ENCODE measurements at places on chromosomes 6 and 20.

- no peak for DNase-seq
Measured at GRCh38 chr6:39193201-39193791, 36.0 kb downstream of the KCNK5 start.

GRCh38 chr6:134607411-134607810 lies 289.5 kb upstream of the SGK1 start:
- no peak for DNase-seq

- no peak for DNase-seq
Measured at GRCh38 chr6:21690489-21690888, 96.9 kb downstream of the SOX4 start.

GRCh38 chr20:25217161-25218108 lies 21.9 kb downstream of the ENTPD6 start:
- no peak for DNase-seq

DNA sequence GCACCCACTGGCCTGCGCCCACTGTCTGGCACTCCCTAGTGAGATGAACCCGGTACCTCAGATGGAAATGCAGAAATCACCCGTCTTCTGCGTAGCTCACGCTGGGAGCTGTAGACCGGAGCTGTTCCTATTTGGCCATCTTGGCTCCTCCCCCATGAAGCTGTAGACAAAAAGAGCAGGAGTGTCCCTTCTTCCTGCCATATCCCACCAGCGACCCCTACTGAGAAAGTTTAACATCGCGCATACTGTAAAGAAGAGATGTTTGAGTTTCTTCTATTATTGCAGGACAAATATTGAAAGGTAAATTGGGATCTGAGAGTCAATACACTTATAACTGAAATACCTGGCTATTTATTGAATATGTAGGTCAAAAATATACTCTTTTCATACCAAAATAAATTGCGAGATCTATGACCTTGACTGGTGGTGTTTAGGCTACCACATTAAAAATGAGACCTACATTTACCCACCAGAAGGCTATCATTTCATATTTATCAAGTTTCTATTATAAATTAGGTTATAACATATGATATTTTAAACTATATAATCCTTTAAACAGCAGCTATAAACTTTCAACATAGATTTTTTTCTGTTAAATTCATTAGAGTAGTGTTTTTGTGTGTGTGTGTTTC lies 586.3 kb downstream of the HTR1B start:
- no peak for DNase-seq

- DNase-seq: no peak
Measured at GRCh38 chr6:22366214-22366613, 69.4 kb upstream of the PRL start.

DNA sequence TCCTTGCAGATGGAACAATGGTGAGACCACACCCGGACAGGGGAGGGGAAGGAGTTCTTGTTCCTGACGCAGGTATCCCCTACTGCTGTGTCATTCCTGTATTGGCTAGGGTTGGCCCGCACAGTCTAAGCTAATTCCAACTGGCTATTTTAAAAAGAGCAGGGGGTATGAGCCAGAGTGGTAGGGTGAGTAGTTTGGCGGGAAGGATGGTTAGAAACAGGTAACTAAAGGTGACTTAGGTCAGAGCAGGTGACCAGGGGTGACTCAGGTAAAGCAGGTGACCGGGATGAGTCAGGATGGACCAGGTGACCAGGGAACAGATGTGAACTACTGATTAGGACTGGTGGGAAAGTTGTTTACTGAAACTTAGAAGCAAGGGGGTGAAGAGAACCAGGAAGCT lies 58.0 kb downstream of the ZNF292 start:
- DNase-seq: no peak

- DNase-seq: no peak
Measured at GRCh38 chr6:98657764-98658163, 176.6 kb upstream of the POU3F2 start.

DNA sequence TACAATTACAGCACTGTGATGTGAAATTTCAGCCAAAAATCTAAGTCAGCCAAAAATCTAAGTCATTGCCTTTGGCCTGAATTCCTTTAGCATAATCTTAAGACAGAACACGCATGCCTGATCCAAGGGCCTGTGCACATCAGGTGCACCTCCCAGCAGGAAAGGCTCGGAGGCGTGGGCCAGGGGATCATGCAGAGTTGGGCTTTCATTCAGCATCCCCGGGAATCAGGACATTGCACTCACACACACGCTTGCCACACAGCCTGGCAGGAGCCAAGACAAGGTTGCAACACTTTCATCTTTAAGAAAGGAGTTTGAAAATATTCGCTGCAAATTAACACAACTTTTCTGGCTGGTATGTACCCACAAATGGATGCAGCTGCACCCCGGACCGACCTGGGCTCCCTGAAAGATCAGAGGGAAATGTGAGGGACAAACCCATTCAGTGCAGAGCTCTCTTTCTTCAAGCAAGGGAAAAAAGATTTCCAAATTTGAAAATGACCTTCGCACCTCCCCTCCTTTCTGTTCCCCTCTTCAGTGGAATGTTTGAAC lies 48.8 kb downstream of the ERMARD start:
- no peak for DNase-seq

DNA sequence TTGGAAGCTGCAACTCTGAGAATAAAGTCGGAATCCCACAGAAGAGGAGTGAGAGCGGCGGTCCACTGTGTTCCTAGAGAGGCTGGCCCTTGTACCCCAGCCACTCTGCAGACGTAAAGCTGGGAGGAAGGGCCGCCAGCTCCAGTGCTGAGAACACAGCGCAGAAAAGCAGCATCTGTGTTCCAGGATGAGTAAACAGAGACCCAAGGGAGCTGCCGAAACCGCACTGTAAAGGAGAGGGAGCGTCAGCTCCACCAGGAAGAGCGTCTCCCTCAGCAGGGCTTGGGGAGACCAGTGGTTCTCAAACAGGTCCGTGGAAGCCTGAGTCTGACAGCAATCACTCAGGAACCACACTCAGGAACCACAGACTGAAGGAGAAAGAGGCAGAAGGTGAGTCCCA lies 134.0 kb downstream of the WDR27 start:
- no peak for DNase-seq

- DNase-seq: peak; percentile 37
Measured at GRCh38 chr20:63215101-63216040, 560 bp downstream of the YTHDF1 start.

- DNase-seq: no peak
Measured at GRCh38 chr6:43283514-43283901, 14.6 kb upstream of the SLC22A7 start.

- no peak for DNase-seq
Measured at GRCh38 chr6:52550870-52551269, 26.0 kb downstream of the TRAM2 start.

DNA sequence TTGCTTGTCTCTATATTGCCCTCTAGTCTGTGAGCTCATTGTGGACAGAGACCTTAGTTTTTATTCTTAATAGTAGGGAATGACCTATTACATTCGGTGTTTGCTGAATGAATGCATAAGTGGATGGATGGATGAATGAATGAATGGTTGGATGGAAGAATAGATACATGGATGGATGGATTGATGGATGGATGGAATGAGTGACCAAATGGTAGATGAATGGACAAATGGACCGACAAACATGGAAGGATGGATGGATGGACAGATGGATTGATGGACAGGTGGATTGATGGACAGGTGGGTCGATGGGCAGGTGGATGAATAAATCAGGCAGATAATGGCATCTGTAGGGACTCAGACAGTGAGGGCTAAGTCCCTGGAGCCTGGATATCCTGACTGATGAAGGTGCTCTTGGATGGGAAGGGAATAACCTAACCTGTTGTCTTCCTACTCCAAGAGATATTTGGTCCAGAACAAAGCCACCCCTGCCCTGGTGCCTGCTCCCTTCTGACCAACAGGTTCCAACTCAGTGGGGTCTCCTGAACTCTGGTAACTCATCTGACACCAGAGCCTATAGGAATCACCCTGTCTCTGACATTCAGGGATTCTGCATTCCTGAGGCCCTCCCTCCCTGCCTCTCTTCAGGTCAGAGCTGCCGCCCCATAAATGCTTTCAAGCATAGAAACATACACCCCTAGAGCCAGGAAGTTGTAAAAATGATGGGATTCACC lies 9.6 kb upstream of the CCN5 start:
- no peak for DNase-seq

DNA sequence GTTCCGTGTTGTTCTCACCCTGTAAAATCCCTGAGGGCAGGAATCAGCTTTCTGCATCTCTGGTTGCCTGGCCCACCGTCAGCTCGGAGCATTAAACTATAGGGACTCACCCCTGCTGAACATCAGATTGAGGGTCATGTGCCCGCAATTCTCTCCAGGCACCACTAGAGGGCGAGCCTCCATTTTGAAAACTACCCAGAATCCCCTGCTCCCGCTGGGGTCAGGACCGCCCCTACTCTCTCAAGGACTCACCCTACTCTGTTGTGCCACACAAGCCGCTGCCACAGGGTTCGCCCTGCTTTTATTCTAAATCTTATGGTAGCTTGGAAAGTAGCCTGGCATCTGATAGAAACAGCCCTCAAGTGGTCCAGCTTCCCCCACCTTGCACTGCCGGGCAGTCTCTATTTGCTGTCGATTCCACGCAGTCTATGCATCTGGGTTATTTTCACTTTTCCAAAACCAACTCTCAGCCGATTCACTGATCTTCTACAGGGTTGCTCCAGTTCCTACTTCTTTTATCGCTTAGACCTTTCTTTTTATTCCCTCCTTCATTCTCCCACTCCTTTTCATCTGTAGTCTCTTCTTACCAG lies 244.1 kb upstream of the QKI start:
- no peak for DNase-seq

All from CD8-positive, alpha-beta memory T cell (primary cell).